ENCODE measurements at places on chromosomes 1 and 21. TPM values are rescaled to one million over a fixed set of nuclear protein-coding genes. Genes with fewer than 3 reads are reported as not detected.

DNA sequence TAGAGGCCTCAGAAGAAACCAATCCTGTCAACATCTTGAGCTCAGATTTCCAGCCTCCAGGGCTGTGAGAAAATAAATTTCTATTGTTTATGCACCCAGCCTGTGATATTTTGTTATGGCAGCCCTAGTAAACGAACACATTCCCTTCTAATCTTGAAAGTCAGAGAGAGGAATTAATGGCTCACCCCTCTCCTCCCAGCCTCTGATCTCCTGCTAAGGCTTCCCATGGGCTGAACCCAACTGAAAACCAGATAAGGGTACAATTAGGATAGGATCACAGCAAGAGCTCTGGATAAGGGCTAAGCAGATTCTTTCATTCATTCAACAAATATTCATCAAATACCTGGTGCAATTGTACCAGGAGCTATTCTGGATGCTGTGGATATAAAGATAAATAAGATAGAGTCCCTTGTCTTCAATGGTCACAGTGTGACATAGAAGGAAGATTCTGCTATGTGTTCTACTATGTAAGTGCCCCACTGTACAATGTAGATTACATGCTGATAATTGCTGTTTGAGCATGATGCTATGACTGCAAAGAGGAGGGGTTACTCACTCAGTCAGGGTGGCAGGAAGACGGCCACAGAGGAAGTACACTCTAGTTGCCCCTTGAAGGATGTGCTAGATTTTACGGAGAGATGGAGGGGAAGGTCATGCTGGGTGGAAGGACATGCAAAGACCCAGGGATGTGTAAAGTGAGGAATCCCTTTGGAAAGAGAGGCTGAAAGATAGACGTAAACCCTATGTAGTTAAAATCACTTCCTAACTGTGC lies 203.3 kb upstream of the JUN start:
- no peaks in the 10 kb centered on the region for H3K36me3 ChIP-seq
- DNase-seq = no peak
- no peaks in the 10 kb centered on the region for H3K4me1 ChIP-seq
- H3K4me3 ChIP-seq = no peak overlapping the region

The PCBP3 gene
- polyA plus RNA-seq = 1.6 TPM

DNA sequence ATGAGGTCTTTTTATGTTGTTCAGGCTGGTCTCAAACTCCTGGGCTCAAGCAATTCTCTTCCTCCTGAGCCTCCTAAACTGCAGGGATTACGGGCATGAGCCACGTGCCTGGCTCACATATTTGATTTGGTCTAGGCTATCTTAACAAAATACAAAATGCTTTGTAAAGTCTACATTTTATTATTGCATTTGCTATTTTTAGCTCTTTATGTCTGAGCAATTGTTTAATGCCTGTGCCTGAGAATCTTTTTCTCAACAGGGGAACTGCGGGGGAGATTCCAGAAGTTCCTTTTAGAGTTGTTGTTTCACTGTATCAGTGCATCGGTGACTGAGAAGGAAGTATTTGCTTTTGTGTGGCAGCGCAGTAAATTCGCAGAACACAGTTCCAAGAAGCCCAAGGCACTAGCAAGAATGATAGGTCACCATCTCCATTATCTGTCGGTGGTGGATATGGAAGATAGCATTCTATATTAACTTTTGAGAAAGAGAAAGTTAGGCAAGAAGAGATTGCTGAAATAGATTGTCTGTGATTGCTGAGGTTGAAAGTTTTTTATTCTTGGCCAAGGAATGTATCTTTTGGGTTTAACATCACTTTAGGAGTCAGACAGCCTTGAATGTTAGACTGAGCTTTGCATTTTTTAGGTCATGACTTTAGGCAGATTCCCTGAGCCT lies 167.3 kb downstream of the PDE4B start:
- H3K4me3 ChIP-seq = no peak overlapping the region
- H3K27me3 ChIP-seq = no peaks in the 10 kb centered on the region
- H3K27ac ChIP-seq = no peak overlapping the region
- H3K4me1 ChIP-seq = no peaks in the 10 kb centered on the region

The HPCAL4 gene
- 3.6 TPM for polyA plus RNA-seq

DNA sequence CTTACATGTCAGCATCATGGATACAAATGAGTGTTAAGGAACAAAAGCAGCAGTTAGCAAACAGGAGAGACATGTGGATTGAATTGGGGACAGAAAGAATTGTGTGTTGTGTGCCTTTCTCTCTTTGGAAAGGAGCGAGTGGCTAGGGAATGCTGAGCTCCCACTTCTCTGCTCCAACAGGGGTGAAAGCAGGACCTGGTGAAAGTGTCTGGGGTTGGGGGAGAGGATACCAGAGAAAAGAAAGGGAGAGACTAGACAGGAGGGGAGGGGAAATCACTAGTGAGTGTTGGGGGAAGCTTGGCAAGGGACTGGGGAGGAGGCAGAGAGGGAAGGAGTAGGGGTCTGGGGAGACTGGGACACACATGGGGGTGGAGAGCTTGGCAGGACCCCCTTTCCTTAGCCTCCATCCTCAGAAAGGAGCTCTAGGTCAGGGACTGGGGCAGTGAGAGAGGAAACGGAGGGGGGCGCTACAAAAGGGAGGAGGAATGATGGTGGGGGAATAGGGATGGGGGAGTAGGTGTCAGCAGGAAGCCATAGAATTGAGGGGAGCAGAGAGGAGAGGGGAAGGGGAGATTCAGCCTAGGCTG lies 2.2 kb downstream of the KIRREL1 start:
- DNase-seq = no peak
- H3K4me3 ChIP-seq = no peak overlapping the region
- no peak overlapping the region for H3K27ac ChIP-seq
- H3K4me1 ChIP-seq = no peaks in the 10 kb centered on the region
- no peaks in the 10 kb centered on the region for H3K36me3 ChIP-seq
- no peaks in the 10 kb centered on the region for H3K27me3 ChIP-seq

The PLPPR4 gene
- not detected for polyA plus RNA-seq

DNA sequence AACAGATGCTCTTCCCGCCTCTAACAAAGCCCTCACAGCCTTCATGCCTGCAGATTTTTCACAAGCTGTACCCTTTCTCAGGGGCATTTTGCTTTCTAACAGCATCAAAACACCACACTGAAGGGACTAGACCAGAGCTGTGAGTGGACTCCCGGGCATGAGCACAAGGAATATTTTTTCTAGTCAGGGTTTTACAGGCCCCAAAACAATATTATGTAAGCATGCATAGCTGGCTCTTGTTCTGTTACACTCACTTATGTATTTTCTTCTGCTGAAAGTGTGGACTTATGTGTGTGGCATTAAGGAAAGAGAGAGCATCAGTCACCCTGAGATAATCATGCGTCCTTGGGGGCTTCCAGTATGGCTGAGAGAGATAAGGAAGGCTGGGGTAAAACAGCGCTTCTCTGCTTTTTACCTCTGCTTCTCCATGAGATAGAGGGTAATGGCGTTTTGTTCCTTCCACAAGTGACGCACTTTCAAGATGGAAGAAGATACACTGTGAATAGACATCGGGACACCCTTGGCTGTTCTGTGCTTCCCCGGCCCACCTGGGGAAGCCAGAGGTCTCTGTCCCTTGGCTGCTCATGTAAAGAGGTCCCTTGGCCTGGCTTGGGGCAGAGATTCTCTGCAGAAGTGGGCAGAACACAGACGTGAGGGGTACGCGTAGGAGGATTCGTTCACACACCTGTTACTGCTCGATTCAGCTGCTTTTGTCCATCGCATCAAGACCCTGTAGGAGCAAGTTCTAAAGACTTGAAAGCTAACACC lies 266.7 kb upstream of the RAB4A start:
- no peak overlapping the region for H3K4me3 ChIP-seq
- DNase-seq = no peak
- peaks cover 5% of the 10 kb centered on the region for H3K4me1 ChIP-seq
- H3K36me3 ChIP-seq = no peaks in the 10 kb centered on the region

GRCh38 chr1:165862448-165862847 lies 35.0 kb downstream of the UCK2 start:
- no peak overlapping the region for H3K4me3 ChIP-seq
- no peaks in the 10 kb centered on the region for H3K4me1 ChIP-seq
- H3K27ac ChIP-seq = no peak overlapping the region
- H3K36me3 ChIP-seq = no peaks in the 10 kb centered on the region

DNA sequence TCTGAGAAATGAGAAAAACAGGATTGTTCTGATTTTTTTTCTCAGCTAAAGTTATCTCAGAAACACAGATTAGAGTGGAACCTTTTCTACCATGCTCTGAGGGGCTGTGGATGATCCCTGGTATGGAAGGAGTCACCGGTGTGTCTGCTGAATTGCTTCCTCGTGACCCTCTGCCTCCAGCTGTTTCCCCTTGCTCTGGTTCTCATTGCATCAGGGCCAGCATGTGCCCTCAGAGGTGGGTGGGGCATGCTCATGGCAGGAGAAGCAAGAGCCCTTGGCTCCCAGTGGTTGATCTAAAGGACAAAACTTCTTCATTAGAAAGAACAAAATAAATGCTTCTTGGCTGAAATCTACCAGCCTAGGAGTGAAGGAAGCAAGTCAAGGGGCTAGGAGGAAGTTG lies 183.2 kb upstream of the HMCN1 start:
- no peak overlapping the region for H3K27ac ChIP-seq
- H3K4me1 ChIP-seq = no peaks in the 10 kb centered on the region
- no peak overlapping the region for H3K4me3 ChIP-seq
- no peaks in the 10 kb centered on the region for H3K27me3 ChIP-seq
- DNase-seq = no peak

- no peak overlapping the region for H3K27ac ChIP-seq
- no peak for DNase-seq
- no peaks in the 10 kb centered on the region for H3K36me3 ChIP-seq
- no peaks in the 10 kb centered on the region for H3K27me3 ChIP-seq
Measured at GRCh38 chr1:61463220-61463619, 261.7 kb downstream of the TM2D1 start.

DNA sequence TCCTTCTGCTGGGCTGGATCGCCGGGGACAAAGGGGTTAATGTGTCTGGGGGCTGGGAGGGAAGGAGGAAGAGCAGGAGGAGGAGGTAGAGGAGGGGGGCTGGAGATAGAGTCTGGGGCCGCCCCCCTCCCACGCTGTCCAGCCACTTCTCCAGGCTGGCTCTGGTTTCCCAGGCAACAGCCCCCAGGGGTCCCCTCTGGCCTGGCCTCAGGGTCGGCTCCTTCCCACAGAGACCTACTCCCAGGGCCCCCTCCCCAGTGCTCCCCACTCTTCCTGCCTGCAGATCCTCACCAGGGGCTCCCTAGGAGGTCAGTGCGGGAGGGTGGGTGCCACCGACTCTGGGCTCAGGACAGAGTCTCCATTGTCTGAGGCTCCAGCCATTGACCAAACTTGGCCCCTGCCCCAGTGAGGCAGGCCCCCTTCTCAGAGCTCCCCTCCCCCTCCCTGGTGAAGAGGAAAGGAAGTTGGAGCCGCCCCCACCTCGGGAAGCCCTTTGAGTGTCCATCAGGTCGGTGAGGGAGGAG lies 34.1 kb downstream of the ARHGEF10L start:
- no peaks in the 10 kb centered on the region for H3K4me1 ChIP-seq
- no peaks in the 10 kb centered on the region for H3K27me3 ChIP-seq
- H3K4me3 ChIP-seq = no peak overlapping the region
- DNase-seq = no peak
- no peak overlapping the region for H3K27ac ChIP-seq
- no peaks in the 10 kb centered on the region for H3K36me3 ChIP-seq
